Mesenteric fat pad (tissue), 1 donor: ENCODE measurements at places on chromosomes 5 and 9. TPM values are rescaled to one million over a fixed set of nuclear protein-coding genes. Genes with fewer than 3 reads are reported as not detected.

- DNase-seq, result no peak
Observed at GRCh38 chr9:120758544-120758943, 34.7 kb downstream of the FBXW2 start.

The RICTOR gene
- 27.1 TPM for total RNA-seq

- peak; percentile 96 for DNase-seq
Observed at GRCh38 chr9:37903647-37904444, at the start of gene SLC25A51. TSS of gene SLC25A51 (minus strand) at chr9:37904127. CDS start at chr9:37888550, 15,577 bp downstream.

DNA sequence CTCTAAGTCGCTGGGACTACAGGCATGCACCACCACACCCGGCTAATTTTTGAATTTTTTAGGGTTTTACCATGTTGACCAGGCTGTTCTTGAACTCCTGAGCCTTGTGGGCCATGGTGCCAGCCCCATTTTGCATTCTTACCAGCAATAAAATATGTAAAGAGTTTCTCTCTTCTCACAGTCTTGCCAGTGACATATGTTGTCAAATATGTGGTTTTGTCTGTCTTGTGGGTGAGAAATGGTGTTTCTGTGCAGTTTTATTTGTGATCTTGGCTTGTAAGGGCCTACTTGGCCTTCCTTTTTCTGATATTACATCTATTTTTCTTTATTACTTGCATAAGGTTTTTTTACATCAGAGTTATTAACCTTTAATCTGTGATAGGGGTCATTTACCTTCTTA, 47.1 kb downstream of the SPIN1 start:
- DNase-seq, result no peak

The OR13C8 gene
- not detected for total RNA-seq

The MED10 gene
- 30.8 TPM for total RNA-seq

DNA sequence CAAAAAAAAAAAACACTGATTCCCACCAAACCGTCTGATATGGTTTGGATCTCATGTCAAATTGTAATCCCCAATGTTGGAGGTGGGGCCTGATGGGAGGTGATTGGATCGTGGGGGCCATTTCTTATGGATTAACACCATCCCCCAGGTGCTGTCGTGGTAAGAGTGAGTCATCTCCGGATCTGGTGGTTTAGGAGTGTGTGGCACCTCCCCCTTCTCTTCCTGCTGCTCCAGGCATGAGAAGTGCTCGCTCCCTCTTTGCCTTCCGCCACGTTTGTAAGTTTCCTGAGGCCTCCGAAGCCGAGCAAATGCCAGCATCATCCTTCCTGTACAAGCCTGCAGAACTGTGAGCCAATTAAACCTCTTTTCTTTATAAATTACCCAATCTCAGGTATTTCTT, 45.2 kb downstream of the HSD17B3 start:
- no peak for DNase-seq

The RASGEF1C gene
- not detected for total RNA-seq

GRCh38 chr5:62731022-62731421, 152.4 kb downstream of the LRRC70 start:
- DNase-seq, result no peak

The EGFLAM gene
- total RNA-seq, result 132 TPM

DNA sequence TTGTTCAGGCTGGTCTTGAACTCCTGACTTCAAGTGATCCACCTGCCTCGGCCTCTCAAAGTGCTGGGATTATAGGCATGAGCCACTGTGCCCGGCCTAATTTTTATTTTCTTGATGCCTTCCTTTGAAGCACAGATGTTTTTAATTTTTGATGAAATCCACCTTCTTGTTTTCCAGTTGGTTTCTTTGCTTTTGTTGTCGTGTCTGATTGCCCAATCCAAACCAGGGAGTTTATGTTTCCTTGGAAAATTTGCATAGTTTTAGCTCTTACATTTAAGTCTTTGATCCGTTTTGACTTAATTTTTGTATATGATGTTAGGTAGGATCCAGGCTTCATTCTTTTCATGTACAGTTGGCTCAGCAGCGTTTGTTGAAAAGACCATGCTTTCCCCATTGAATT, 15.2 kb downstream of the EHMT1 start:
- DNase-seq, result no peak

- no peak for DNase-seq
Observed at GRCh38 chr9:38256461-38256860, 136.0 kb upstream of the ALDH1B1 start.

- no peak for DNase-seq
Observed at GRCh38 chr5:53053364-53053763, 56.2 kb downstream of the MOCS2 start.

GRCh38 chr5:107813559-107813958, 142.8 kb upstream of the EFNA5 start:
- DNase-seq, result no peak

The AFAP1L1 gene
- 49.3 TPM for total RNA-seq
